ENCODE measurements at places on chromosomes 6 and 20.

GRCh38 chr6:134389129-134389528, 71.2 kb upstream of the SGK1 start:
- DNase-seq: no peak

DNA sequence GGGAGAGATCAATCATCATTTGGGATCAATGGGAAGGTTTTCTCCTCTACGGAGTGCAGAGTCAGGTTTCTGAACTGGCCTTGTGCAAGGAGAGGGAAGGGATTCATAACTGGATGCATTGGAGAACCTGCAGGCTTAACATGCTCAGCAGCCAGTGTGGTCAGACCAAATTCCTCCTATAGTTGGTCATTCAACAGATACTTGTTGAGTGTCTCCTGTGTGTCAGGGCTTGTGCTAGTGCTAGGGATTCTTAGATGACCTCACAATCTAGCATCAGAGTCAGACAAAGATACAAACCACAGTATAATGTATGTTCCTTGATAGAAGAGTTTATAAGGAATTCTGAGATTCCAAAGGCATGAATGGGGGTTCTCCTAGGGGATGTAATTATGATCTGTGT, 23.9 kb downstream of the RALY start:
- DNase-seq: no peak

GRCh38 chr6:11096109-11096508, 2.5 kb downstream of the SMIM13 start:
- no peak for DNase-seq

DNA sequence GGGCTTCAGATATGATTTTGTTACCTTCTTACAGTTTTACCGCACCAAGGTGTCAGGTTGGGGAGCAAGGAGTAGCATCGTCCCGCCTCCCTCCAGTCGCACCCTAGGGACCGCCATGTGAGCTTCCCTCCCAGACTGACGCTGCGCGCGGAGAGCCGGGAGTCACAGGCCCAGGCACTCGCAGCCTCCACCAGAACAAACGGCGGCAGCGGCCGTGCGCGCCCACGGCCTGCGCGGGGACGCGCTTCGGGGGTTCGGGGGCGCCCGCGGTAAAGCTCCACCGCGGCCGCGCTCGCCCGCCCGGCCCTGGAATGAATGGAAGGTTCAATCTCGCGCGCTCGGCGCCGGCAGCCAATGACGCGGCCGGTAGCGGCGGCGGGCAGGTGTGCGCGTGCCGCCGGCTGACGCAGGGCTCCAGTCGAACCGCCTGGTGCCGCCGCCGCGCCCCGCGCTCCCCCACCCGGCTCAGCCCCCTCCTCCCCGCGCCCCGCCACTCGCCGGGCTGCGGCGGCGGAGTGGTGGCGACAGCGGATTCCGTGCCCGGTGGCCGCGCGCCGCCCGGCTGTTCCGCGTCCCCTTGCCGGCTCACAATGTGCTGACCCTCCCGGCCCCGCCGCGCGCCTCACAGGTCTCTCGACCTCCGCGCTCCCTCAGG, 16.5 kb upstream of the LIN28B start:
- no peak for DNase-seq

- no peak for DNase-seq
These were observed 537.9 kb downstream of the CD83 start for GRCh38 chr6:14655201-14656061.

DNA sequence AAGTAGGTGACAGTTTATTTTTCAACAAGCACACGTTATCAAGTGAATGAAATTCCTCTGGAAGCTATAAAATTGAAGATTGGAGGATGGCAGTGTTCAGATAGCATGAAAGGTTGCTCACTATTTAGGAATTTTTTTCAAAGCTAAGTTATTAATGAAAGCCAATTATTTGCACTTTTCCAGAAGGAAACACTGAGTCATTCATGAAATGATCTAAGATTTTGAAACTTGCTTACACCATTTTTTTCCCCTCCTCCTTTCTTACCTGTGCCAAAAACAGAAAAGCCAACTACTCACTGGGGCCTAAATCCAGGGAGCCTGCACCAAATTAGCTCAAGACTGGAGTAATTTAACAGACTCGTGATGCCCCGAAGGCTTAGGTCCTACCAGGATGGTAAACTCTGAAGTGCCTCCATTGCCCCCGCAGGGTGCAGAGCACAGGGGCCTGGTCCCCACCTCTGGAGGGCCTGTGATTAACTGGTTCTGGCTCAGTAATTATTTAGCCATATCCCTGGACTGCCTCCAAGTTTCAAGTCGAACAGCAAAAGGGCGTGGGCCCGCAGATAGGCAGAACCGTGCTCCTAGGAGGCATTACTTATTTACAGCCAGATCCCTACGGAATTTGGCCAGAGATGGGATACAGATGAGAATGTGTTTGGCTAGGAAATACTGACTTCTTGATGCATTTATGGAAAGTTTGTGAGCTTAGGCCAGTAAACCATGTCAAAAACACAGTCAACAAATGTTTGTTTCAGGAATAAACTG, 28.0 kb upstream of the ZNF217 start:
- DNase-seq: no peak

GRCh38 chr20:40582531-40582930, 106.5 kb downstream of the MAFB start:
- no peak for DNase-seq

DNA sequence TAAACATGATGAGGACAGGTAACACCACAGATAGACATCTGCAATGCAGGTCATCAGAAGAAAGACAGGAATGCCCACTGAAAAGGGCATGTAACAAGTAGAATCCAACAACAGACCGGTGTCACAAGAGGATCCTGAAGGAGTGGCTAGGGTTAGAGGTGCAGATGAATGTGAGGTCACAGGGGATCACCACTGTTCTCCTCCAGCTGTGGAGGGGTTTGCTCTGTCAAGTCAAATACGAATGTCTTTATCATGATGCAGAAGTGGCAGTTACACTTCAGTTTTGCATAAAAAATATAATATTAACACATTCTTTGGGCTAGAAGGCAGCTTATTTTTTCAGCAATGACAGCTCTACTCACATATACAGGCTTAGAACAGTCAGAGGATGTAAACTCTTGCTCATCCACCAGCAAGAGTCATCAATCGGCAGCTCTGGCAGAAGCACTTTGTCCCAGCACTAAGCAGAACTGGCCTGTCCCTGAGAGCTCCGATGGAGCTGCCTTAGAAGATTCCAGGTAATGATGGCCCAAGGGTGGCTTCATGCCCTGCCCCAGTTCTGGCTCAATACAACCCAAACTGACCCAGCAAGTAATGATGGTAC, 130.4 kb upstream of the TRAF3IP2 start:
- no peak for DNase-seq

DNA sequence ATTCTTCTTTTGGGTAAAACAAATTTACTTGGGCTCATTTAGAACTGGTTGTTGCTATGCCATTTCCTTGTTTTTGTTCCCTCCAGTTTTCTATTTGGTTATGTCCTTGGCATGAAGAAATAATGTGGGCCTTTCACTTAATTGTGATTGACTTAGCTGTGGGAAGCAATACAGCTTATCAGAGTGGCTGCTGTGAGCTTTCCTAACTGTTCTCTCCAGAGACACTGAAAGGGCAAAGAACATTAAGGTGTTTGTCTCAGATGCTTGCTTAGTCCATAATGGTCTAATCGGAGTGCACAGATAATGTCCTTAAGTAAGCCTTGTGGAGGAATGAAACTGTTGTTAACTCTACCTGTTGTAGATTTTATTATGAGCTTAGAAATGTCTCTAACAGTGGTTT, 56.6 kb downstream of the SH3BGRL2 start:
- no peak for DNase-seq

- DNase-seq: no peak
These were observed 176.2 kb upstream of the HSF2 start for GRCh38 chr6:122223251-122223650.

GRCh38 chr6:168124158-168124557, 45.1 kb upstream of the FRMD1 start:
- DNase-seq: no peak

- DNase-seq: no peak
These were observed 2.4 kb downstream of the MTCL3 start for GRCh38 chr6:127516662-127517273.

- no peak for DNase-seq
These were observed 7.6 kb upstream of the SRSF3 start for GRCh38 chr6:36586606-36587005.

DNA sequence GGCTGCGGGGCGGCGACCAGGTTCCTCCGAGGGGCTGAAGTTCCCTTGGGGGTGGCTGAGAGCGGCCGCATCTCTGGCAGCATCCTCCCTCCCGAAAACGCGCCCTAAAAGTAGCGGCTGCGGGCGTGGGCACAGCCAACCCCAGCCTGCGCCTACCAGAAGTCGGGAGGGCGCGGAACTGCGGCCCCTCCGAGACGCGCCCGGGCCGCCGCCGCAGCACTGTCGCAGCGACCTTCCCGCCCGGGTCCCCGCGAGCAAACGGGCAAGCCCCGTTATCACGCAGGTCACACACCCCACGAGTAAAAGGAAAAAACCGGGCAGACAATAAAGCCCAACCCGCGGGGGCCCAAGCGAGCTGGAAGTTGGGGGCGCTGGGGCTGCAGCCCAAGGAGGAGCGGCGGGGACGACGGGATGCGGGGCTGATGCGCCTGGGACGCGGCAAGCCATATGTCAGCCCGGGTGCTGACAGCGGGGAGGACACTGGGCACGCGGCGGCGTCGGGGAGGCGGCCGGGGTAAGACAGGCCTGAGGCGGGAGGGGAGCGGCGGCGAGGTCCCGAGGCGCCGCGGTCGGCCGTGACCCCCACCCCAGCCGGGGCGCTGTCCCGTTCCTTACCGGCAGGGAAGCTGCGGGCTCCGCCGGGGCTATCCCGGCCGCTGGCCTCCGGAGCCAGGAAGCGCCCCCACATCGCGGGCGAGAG, 659 bp downstream of the CEP85L start:
- DNase-seq: no peak

DNA sequence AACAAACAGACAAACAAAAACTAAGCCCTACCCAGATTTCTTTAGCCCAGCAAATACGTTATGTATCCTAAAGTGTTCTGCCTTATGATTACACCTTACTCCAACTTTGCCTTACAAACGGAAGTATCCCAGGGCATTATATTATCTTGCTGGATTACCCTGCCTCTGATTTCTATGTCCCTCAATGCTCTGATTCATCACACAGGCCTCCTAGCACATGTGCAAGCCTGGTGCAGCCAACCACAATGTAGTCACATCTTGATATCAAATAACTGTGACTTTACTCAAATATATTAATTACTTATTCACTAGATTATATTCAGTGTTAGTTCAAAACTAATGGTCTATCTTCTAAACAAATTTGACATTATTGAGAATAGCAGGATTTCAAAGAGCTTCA, 598.6 kb downstream of the TBC1D32 start:
- no peak for DNase-seq

DNA sequence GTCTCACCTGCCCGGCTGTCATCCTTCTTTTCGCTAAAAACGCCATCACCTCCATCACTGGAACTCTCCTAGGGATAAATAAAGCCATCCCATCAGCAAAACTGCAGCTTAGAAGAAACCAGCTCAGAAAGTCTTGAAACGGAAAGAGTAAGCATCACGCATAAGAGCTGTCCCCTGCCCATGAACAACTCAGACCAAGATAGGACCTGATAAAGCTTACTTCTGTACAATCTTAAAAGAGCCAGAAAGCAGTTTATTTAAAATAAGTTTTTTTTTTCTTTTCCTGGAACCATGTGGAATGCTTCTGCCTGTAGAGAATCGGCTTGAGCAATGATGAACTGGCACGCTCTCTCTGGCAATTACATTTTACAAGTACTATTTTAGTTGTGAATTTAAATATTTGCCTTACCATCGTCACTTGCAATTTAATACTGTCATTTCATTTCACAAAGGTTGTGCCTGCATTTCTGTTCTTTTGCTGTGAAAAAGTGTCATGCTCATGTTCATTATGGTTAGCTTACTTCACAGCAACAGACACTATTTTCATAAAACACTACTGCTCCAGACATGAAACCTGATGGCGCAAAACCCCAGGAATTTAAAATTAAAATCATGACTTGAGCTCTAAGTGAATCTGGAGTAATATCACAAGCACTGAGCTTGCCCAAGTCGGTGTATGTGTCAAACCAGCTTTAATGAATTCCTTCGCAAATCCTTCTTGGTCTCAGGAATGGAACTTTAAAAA, 59.6 kb upstream of the EMILIN3 start:
- no peak for DNase-seq

DNA sequence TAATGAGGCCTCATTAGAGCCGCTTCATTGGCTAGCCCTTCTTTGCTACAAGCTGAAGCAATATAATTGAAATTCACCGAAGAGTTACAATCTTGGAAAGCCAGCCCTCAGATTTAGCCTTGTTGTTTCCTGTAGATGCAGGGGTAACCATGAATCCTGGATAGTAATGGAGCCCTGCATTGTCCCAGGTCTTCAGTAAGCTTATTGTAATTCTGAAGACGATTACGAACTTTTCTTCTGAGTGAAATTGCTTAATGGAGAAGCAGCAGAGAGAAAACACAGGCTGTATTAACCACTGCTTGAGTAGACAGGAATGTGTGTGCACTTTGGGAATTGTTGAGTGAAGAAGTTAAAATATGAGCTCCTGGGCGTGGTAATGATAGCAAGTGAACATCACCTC, 26.3 kb upstream of the NAA20 start:
- DNase-seq: no peak

- DNase-seq: no peak
These were observed 90.6 kb upstream of the BHLHE23 start for GRCh38 chr20:63097336-63097831.

DNA sequence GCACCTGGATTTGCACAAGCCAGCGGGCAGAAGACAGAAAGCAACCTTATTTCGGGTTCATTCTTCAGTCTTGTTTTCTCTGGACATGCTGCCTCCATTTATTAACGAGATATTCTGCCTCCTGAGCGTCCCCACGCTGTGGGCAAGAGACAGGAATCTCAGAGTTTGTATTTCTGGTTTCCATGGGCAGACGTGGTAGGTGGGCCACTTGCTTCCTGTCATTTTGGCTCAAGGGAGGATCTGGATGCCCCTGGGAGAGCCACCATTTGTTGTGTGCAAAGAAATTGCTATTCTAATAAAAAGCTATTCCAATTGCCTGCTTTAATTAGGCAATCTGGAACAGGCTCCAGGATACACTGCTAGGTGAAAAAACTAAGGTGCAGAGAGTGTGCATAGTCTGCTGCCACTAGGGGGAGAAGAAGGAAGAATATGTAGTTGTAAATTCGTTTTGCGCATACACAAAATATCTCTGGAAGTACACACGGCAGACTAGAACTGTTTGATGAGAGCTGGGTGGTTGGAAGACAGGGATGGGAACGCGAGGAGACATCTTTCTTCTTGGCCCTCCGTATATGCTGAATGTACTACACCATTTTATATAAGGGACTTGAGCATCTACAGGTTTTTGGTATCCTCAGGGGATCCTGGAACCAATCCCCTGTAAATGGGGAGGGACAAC, 30.1 kb upstream of the SLC16A10 start:
- no peak for DNase-seq

GRCh38 chr6:27286141-27286540, 25.9 kb downstream of the POM121L2 start:
- DNase-seq: no peak

GRCh38 chr6:25275436-25275835, 3.7 kb upstream of the CARMIL1 start:
- DNase-seq: no peak

- no peak for DNase-seq
These were observed 51.1 kb downstream of the GGTLC1 start for GRCh38 chr20:23937303-23938117.

Measured in brain pericyte (primary cell).